ENCODE measurements at places on chromosomes 3 and 15. TPM values are rescaled to one million over a fixed set of nuclear protein-coding genes. Genes with fewer than 3 reads are reported as not detected.

PARP15 gene
- polyA plus RNA-seq, result 0.36 TPM

GRCh38 chr3:105773291-105773690, 95.5 kb downstream of the CBLB start:
- DNase-seq, result no peak

DNA sequence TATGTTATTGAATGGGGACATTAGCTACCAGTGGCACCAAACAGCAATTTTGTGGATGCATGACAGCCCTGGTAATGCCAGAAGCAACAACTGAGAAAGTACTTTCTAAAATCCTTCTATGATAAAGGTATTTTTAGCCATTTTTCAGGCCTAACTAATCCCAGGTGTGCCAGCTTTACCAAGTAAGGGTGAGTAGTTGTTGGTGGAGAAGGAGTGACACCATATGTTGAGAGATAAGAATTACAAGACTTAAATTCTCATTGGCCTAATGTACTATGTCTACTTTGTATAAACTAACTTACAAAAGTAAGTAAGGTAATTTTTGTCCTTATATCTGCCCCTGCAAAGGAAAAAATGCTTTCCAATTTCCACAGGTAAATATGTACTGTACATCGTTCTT, 4.1 kb upstream of the COX17 start:
- no peak for DNase-seq

- no peak for DNase-seq
Measured at GRCh38 chr15:81809543-81809942, 236.3 kb downstream of the MEX3B start.

GRCh38 chr3:105862217-105862616, 6.6 kb downstream of the CBLB start:
- DNase-seq, result no peak

CACNA2D2 gene
- 15.1 TPM for polyA plus RNA-seq

DNA sequence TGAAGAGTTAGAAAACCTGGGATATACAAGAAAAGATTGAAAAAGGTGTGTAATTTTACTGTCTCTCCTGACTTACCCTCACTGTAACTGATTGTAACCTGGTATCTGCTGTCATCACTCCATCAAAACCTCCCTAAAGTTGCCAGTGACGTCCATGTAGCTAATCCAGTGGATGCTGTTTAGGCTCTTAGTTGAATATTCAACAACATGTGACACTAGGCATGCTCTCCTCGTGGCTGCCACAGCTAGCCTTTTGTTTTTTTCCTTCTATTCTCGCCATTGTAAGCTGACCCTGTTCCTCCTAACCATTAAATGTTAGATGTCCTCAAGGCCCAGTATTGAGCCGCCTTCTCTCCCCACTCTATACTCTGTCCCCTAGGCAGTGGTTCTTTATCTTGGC, 41.6 kb downstream of the GADL1 start:
- no peak for DNase-seq

- no peak for DNase-seq
Measured at GRCh38 chr3:179430277-179430870, 20.9 kb downstream of the GNB4 start.
